Activated T-helper 1 cell treated with anti-CD3 and anti-CD28 coated beads, Interleukin-12 subunit alpha, Interleukin-12 subunit beta, Interleukin-2, Interleukin-4 antibody, amounts not matched to agents 30 ng/mL and 10 ng/mL and 1 ng/mL, durations not matched to agents 14 hours and 24 hours and 36 hours (primary cell): ENCODE measurements at places on chromosomes 3 and 15.

DNA sequence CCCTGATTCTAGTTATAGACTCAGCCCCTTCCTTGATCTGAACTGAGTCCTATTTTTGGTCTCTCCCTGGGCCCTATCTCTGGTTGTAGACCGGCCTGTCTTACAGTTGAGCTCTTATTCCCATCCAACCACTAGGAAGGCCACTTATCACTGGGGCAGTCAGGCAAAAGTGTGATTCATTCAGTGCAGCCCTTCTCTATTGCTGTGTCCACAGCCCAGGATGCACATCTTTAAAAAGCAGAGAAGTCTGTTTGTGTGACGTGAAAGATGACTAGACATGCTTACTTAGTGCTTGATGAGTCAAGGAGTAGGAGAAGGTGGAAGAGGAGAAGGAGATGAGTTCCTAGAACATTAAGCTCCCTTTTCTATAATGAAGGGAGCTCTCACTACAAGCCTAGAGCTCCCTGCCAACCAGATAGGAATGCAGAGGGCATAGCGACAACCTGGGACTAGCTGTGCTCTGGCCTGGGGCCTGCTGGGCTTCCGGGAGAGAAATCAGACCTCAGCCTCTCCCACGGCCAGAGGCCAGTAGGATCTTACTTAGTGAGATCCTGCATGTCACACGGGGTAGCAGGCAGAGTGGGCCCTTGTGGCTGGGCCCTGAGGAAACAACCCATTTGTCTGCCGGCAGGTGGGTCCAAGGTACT, 25.7 kb downstream of the INSYN1 start:
- no peaks in the 10 kb centered on the region for H3K4me1 ChIP-seq
- H3K27me3 ChIP-seq: peaks cover 14% of the 10 kb centered on the region
- no peak overlapping the region for H3K4me3 ChIP-seq
- no peak for DNase-seq
- no peaks in the 10 kb centered on the region for H3K36me3 ChIP-seq

DNA sequence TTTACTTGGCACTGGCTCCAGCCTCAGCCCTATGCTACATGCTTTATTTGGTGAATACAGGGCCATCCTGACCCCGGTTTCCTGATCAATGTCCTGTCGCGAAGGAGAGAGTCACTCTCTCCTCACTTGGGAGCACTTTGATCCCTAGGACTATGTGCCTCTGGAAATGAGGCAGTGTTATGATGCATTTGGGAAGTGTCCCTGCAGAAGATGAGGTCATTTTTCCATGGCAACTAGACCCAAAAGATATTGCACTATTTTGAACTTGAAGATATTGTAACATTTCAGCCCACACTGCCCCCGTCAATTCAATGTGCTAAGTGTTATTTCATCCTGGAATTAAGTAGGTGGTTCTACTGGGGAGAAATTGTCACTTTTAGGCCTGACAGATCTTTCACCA, 68.0 kb downstream of the LRRK1 start:
- H3K27ac ChIP-seq: no peak overlapping the region
- H3K4me3 ChIP-seq: no peak overlapping the region
- H3K27me3 ChIP-seq: peaks cover 14% of the 10 kb centered on the region
- DNase-seq: no peak

DNA sequence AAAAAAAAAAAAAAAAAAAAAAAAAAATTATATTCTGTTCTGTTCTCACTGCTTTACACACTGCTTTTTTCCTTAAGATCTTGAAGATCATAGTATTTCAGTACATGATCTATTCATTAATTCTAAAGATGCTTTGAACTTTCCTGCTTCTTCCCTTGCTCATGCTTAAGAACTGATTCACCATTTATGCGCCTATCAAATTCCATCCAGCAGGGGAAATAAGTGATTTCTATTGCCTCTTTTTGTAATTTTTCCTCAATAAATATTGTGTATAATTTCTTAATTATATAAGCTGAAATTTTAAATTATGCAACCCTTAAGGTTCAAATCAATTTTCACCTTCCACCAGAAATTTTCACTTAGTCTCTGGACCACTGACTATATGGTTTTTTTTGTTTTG, 10.6 kb downstream of the DENND6A start:
- H3K27me3 ChIP-seq: no peaks in the 10 kb centered on the region
- peaks cover 25% of the 10 kb centered on the region for H3K36me3 ChIP-seq
- H3K4me1 ChIP-seq: peaks cover 38% of the 10 kb centered on the region
- DNase-seq: no peak
- no peak overlapping the region for H3K4me3 ChIP-seq

DNA sequence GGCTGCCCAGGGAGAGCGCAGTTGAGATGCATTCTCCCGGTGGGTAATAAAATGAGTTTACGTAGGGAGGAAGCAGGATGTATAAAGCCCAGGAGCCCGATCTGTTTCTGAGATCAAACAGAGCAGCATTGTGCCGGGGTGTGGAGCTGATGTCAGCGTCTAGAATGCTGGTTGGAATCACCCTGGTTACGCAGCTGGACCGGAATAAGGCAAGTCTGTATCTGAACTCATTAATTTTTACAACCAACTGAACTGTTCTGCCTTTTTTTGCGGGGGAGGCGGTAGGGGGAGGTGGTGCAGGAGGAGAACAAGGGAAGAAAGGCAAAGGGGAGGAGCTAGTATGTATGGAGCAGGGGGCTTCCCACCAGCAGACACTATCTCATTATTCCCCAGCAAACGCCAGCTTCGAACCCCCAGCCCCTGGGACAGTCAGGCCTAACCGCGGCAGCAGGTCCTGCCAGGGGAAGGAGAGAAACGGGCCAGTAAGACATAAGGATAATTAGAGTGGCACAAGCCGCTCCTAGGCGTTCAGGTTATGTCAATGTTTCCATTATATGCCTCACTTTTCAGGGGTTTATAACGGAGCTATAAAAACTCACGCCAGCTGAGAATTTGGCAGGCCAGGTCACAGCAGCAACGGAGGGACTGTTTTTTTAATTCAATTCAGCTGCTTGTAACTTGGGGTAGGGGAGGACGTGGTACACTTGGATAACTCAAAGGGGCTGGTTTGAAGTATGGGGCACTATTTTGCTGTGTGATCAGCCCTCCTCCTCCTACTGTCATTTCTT, 175.3 kb upstream of the HES1 start:
- H3K4me1 ChIP-seq: peaks cover 44% of the 10 kb centered on the region
- peaks cover 27% of the 10 kb centered on the region for H3K27me3 ChIP-seq
- H3K27ac ChIP-seq: no peak overlapping the region
- peaks cover 5% of the 10 kb centered on the region for H3K36me3 ChIP-seq
- H3K4me3 ChIP-seq: no peak overlapping the region

GRCh38 chr3:82353306-82354171, 592.1 kb upstream of the GBE1 start:
- no peak overlapping the region for H3K27ac ChIP-seq
- H3K4me1 ChIP-seq: no peaks in the 10 kb centered on the region
- H3K27me3 ChIP-seq: no peaks in the 10 kb centered on the region

DNA sequence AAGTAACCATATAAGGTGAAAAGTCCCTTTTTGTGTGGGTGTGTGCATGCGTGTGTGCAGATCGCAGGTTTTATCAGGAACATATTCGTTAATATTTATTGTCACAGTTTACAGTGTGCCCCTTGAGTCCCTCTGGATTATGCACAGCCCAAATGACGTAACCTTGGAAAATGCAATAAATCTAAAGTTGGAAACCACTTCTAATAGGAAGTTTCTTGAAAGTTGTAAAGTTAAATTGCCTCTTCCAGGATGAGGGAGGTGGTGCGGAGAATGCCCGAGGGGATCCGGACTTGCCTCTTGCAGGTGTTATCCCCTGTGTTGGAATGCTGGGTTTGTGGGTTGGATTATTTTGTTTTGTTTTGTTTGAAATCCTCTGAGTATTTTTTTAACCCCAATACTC, 143.3 kb downstream of the CMSS1 start:
- no peak overlapping the region for H3K27ac ChIP-seq
- H3K4me3 ChIP-seq: no peak overlapping the region
- peaks cover 16% of the 10 kb centered on the region for H3K4me1 ChIP-seq
- no peaks in the 10 kb centered on the region for H3K36me3 ChIP-seq

DNA sequence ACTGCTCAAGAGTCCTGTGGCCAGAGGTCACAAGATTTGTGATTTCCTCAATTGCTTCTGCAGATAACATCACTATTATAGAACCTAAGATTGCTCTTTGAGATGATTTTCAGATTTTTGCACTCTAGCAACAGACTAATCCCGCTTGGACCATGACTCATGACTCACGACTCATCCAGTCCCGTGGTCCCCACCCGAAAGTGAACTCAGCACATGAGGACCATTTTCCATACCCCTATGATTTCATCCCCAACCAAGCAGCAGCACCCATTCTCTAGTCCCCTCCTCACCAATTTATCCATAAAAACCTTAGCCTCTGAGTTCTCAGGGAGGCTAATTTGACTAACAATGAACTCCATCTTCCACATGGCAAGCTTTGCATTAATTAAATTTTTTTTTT, 106.3 kb upstream of the ALCAM start:
- no peaks in the 10 kb centered on the region for H3K4me1 ChIP-seq
- no peak overlapping the region for H3K27ac ChIP-seq
- H3K27me3 ChIP-seq: peaks cover 2% of the 10 kb centered on the region
- H3K4me3 ChIP-seq: no peak overlapping the region
- DNase-seq: no peak

DNA sequence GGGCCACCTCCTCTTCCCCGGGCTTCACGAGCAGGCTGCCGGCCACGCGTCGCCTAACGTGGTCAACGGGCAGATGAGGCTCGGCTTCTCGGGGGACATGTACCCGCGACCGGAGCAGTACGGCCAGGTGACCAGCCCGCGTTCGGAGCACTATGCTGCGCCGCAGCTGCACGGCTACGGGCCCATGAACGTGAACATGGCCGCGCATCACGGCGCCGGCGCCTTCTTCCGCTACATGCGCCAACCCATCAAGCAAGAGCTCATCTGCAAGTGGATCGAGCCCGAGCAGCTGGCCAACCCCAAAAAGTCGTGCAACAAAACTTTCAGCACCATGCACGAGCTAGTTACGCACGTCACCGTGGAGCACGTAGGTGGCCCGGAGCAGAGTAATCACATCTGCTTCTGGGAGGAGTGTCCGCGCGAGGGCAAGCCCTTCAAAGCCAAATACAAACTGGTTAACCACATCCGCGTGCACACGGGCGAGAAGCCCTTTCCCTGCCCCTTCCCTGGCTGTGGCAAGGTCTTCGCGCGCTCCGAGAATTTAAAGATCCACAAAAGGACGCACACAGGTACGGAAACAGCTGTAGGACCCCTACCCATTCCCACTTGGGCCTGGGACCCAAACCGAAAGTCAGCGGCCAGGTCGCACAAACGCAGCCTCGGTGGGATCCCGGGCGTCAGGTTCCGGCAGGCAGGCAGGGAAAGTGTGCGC, 1.5 kb downstream of the ZIC1 start:
- peak overlapping the region; percentile 37 for H3K4me3 ChIP-seq
- peak overlapping the region; percentile 69 for H3K27ac ChIP-seq
- peaks cover 6% of the 10 kb centered on the region for H3K4me1 ChIP-seq
- DNase-seq: no peak
- peaks cover 73% of the 10 kb centered on the region for H3K27me3 ChIP-seq
- peaks cover 5% of the 10 kb centered on the region for H3K36me3 ChIP-seq

- no peak overlapping the region for H3K27ac ChIP-seq
- DNase-seq: no peak
- no peak overlapping the region for H3K4me3 ChIP-seq
- H3K4me1 ChIP-seq: peaks cover 8% of the 10 kb centered on the region
- H3K36me3 ChIP-seq: no peaks in the 10 kb centered on the region
Observed at GRCh38 chr3:136135039-136135802, 60.9 kb downstream of the MSL2 start.

DNA sequence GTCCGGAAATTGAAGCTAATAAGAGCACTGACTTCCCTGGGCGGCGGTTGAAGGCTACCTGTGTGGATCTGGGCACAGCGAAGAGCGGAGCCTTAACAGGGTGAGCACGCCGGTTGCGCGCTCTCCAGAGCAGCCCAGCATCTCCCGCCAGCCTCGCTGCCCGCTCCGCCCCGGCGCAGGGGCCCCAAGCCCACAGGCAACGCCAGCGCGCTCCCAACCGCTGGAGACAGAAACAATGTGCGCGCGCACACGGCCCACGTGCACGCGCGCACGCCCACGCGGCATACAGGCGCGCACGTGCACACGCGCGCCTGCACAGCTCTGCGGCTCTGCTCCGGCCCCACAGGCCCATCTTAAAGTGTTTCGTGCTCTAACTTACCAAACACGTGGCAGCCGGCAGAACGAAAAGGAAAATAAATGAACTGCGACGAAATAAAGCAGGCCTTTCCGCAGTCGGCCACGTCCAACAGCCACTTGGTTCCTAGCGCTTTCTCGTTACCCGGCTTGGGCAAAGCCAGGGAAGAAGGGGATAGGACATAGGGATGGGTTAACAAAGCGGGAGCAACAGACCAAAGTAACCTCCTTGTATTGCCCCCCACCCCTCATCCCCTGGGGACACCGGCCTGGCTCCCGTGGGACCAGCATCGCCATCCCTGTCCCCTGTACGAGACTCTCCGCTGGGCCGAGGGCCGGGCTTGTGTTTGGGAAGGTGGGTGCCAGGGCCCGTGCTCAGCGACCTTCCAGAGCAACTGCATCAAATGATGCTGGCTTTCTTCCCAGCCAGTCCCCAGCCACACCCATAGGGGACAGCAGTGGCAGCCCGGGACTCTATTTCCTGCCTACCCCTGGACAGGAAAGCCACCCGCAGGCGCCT, 203.7 kb downstream of the ABHD5 start:
- peak overlapping the region; percentile 56 for H3K4me3 ChIP-seq
- peaks cover 41% of the 10 kb centered on the region for H3K27me3 ChIP-seq
- H3K4me1 ChIP-seq: peaks cover 6% of the 10 kb centered on the region
- no peak for DNase-seq
- H3K36me3 ChIP-seq: no peaks in the 10 kb centered on the region

DNA sequence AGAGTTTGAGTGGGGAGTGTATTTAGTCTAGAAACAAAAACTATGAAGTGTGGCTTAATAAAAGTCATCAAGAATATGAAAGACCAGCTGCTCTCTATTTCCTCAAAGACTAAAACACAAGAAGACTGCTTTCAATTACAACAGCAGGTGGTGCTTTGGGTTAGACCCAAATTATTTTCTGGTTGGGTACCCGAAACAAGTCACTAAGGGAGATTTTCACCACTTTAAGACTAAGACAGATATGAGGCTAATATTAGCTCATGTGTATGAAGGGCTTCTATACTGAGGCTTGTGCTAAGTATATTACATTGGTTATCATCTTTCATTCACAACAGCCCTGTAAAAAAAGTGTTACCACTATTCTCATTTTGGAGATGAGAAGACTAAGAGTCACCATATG, 43.1 kb downstream of the COL8A1 start:
- DNase-seq: no peak
- no peaks in the 10 kb centered on the region for H3K36me3 ChIP-seq
- no peak overlapping the region for H3K4me3 ChIP-seq

- H3K4me1 ChIP-seq: peaks cover 45% of the 10 kb centered on the region
- H3K27me3 ChIP-seq: peaks cover 59% of the 10 kb centered on the region
- H3K27ac ChIP-seq: peak overlapping the region; percentile 53
Observed at GRCh38 chr15:40929660-40930429, 705 bp downstream of the DLL4 start.

DNA sequence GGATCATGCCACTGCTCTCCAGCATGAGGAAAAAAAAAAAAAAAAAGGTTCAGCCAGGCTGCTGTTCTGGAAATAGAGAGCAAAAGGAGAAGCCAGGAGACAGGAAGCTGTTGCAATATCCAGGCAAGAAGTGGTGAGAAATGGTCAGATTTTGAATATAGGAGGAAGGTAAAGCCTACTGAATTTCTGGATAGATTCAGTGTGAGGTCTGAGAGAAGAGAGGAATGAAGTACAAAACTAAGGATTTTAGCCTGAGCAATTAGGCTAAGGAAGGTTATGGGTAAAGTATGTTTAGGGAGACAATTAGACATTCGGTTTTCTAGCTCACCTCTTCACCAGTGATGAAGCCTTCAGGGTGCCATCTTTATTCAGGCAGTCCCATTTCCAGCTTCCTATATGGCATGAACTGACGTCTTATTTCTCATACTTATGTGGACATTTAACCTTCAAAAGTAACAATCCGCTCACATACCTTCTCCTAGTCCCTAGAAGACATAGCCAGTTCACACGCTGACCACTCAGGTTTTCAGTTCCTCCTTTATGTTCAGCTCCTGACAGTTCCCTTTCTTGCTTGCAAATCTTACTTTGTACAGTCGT, 57.2 kb downstream of the KIF9 start:
- H3K27me3 ChIP-seq: no peaks in the 10 kb centered on the region
- DNase-seq: no peak
- no peak overlapping the region for H3K27ac ChIP-seq
